ENCODE measurements at places on chromosomes 4 and X.
A peak's percentile ranks its signal among the peaks of the same experiment; 100 is the strongest.

DNA sequence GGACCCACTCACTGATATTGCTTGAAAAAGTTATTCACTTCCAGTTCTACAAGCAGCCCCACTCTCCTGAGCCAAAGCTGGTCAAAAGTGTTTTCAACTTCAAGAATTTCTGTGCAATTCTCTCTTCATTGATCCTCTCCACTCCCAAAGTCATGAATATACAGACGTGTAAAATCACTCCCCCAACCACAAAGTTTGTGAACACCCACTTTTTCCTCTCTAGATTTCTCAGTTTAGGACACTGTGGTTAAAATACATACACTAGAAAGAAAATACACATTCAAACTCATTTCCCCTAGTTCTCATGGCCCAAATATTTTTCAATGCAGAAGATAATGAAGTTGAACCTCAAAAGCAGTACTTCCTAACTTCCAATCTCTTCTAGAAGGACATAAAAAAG, 116.3 kb downstream of the MSN start:
- DNase-seq = peak; percentile 33

GRCh38 chrX:69136546-69137331, 28.5 kb downstream of the PJA1 start:
- DNase-seq = no peak

DNA sequence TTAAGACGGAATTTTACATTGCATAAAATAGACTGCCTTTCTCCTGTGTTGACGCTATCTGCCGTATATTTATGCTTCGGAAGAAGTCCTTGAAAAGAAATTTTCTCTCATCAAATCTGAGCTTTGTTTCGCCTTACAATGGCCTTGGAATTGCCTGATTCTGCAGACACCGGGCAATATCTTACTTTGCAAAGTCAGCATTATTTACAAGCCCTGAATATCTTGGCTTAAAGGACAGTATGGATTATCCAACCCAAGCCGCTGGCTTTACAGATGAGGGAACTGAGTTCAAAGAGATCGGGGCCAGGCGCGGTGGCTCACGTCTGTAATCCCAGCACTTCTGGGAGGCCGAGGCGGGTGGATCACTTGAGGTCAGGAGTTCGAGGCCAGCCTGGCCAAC, 1.1 kb upstream of the MANBA start:
- no peak for DNase-seq

DNA sequence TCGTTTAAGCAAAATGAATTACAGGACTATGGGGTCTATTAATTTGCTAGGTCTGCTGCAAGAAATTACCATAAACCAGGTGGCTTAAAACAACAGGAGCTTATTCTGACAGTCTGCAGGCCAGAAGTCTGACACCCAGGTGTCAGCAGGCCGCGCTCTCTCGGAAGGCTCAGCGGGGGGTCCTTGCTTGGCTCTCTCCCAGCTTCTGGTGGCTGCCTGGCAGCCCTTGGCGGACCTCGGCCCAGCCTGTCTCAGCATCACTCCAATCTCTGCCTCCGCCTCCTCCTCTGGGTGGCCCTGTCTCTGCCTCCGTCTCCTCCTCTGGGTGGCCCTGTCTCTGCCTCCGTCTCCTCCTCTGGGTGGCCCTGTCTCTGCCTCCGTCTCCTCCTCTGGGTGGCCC, 580.5 kb upstream of the FAT1 start:
- no peak for DNase-seq

- no peak for DNase-seq
Measured at GRCh38 chrX:81120258-81120935, 81.3 kb downstream of the HMGN5 start.

DNA sequence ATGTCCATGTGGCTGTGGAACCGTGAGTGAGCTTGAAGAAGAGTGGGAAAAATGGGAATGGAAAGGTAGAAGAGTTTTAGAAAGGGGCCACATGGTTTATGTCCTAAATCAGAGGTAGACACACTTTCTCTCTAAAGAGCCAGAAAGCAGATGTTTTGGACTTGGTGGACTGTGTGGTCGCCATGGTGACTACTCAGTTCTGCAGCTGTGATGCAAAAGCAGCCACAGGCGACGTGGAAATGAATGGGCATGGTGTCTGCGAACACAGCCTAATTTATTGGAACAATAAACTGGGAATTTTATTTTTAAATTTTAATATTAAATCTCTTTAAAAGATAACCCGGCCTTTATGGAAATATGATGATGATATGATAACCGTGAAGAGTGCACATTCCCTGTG, 386.0 kb upstream of the FAT1 start:
- no peak for DNase-seq

- DNase-seq = no peak
Measured at GRCh38 chr4:119750771-119751170, 122.2 kb upstream of the PDE5A start.

DNA sequence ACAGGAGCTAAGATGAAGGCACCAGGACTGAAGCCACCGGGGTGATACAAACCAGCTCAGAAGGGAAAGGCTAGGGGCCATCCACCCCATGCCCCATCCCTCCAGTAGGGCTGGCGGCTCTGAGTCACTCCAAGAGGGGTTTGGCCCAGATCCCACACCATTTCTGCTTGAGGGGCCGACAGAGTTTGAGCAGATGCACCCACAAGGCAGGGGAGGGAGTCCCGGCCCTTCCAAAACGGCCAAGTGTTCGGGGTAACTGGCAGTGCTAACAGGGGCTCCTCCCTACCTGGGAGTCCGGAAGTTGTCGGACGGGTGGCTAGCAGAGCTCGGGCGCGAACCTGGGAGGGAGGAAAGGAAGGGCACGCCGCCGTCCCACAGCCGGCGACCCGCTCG, 412 bp downstream of the SLC10A3 start:
- DNase-seq = peak; percentile 39

DNA sequence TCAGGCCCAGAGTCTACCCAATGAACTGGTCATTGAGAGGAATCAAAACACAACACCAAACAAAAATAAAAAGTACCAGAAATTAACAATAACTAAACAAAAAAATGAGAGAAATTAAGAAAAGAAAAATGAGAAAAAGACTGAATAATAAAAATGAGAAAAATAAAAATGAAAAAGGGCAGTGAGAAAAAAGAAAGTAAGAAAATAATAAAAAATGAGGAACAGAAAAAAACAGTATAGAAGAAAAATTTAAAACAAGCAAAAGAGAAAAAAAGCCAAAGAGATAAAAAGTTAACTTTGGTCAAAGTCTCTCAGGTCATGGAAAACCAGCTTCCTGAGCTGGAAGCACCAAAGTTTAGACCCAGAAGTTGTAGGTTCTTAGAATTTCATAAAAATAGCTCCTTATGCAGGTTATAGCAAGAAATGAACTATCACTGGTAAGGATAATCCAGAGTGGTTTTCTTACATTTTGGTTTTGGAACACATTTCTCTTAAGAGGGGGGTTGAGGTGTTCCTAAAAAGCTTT, 51.0 kb upstream of the WDR17 start:
- no peak for DNase-seq

All from activated CD4-positive, alpha-beta T cell treated with anti-CD3 and anti-CD28 coated beads, Interleukin-2, amount 50 U/mL, for 16 hours (primary cell).